ENCODE measurements at places on chromosomes 5 and 9.
A peak's percentile ranks its signal among the peaks of the same experiment; 100 is the strongest.

- DNase-seq = no peak
Measured at GRCh38 chr9:13267743-13268142, 11.7 kb downstream of the MPDZ start.

DNA sequence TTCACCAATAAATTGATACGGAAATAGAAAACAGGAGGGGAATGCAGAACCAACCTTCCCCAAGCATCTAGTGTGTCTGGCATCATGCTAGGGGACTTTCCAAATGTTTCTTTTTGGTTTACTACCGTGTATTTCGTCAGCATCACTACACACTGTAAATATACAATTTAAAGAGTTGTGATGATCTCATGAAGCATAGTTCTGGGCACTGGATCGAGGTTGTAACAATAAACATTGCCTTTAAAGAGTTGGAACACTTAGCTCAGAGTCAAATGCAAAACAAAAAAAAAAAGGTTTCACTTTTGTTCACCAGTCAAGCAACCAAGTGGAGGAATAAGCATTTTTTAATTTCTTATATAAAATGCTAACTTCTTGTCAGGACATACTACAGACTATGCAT, 2.9 kb upstream of the SCAI start:
- DNase-seq = peak; percentile 54

- DNase-seq = no peak
Measured at GRCh38 chr5:111783537-111783936, 26.5 kb upstream of the NREP start.

- DNase-seq = no peak
Measured at GRCh38 chr5:158383486-158383885, 524.5 kb upstream of the CLINT1 start.

DNA sequence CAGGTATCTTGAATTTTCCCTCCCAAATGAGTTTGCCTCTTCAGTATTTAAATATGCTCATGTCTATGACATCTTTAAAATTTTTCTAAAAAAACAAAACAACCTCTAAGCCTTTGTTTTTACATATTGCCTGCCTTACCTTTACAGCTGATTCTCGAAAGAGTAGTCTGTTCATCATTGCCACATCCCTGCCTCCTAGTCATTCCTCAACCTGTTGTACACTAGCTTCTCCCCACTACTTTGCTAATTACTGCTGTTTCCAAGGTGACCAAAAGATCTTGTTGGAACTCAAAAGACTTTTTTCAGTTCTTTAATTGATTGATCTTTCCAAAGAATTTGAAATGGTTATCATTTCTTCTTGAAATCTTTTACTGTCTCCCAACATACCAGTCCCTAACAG, 1.9 kb upstream of the NADK2 start:
- no peak for DNase-seq

DNA sequence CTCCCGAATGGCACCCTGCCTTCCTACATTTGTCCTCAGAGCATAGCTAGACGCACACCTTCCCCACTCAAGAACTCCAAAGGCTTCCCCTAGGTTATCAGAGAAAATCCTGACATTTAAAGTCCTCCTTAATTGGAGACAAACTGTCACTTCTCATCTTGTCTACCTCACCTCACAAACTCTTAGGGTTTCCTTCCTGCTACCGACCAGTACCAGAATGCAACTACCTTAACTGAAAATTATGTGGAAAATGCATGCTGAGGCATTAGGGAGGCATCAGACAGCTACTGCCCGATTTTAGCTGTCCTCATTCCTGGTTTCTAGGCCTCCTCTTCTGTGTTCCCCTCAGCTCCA, 17.9 kb upstream of the TNIP1 start:
- no peak for DNase-seq

Measured in LNCaP clone FGC (cell line).